ENCODE measurements at places on chromosomes 1 and 21. TPM values are rescaled to one million over a fixed set of nuclear protein-coding genes. Genes with fewer than 3 reads are reported as not detected.

The ZBTB8A gene
- total RNA-seq: 4.5 TPM

The MAP3K21 gene
- 12.1 TPM for total RNA-seq

The FCRL2 gene
- total RNA-seq: not detected

The LCE2C gene
- total RNA-seq: not detected

The FOXD3 gene
- total RNA-seq: 0.90 TPM

Measured in A549 treated with RU486 at 1 μM for 4 hours (cell line).